Stimulated activated CD8-positive, alpha-beta memory T cell treated with anti-CD3 and anti-CD28 coated beads, Interleukin-15, amount 100 ng/mL, for 4 hours (primary cell): ENCODE measurements at places on chromosomes 12 and 14.

- no peak for DNase-seq
These were observed 32.6 kb downstream of the TRAF3 start for GRCh38 chr14:102809870-102810269.

DNA sequence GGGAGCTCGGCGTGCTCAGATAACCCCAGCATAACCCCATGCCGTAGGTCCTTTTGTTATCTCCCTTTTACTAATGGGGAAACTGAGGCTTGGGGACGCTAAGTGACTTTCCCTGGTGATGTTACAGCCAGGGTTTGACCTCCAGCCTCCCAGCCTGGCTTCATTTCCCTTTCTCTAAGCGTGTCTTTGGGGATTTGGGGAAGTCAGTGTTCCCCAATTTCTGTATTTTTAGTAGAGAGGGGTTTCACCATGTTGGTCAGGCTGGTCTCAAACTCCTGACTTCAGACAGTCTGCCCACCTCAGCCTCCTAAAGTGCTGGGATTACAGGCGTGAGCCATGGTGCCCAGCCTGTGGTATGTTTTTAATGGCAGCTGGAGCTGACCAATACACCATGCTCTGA is 85.4 kb downstream of the PHETA1 start:
- no peak for DNase-seq

DNA sequence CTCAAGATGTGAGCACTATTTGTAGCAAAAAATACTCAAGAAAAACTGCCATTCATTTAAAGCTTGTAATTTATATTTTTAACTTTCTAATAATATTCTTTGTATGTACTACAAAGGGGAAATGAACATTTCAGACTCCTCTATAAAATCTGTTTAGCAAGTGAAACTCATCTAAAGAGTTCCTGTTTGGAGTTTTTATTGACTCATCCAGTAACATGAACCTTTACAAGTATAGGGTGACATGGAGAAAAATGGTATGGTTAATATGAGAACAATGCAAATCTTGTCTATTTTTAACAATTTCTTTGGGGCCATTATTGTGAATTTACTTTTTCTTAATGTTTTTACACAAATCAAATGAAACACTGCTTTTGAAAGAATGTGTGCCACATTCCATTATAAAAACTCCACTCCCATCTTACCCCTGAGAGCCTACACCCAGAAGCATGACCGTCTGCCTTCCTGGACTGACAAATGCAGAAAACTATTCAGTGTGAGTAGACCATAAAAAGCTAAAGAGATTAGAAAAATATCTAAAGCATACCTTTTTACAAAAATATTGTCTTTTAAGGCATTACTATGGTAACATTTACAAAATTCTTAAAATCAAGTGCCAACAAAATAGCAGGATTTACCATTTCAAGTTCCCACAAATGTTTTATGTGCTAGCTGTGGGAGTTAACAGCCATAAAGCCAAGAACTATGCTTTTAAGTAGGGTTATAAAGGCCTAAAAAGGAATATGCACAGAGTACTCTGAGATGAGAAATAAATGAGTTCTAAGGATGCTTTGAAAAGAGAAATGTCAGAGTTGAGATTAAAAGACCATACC is 144.0 kb downstream of the ADAMTS20 start:
- no peak for DNase-seq

GRCh38 chr12:111393700-111394300 is 11.9 kb upstream of the SH2B3 start:
- no peak for DNase-seq

DNA sequence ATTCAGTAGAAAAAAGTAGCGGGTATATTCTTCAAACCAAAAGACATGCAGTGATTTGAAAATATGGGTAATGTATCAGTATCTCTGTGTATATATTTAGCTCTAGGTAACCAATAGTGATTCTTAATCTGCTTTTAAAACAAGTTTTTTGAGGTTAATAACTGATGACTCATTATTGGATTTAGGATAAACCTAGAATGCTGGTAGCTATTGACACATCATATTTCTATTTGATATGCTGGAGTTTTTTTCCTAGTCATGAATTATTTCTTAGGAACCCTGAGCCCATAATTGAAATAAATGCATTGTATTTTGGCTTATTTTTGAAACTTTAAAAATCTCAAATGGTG is 15.5 kb downstream of the ARF6 start:
- no peak for DNase-seq

DNA sequence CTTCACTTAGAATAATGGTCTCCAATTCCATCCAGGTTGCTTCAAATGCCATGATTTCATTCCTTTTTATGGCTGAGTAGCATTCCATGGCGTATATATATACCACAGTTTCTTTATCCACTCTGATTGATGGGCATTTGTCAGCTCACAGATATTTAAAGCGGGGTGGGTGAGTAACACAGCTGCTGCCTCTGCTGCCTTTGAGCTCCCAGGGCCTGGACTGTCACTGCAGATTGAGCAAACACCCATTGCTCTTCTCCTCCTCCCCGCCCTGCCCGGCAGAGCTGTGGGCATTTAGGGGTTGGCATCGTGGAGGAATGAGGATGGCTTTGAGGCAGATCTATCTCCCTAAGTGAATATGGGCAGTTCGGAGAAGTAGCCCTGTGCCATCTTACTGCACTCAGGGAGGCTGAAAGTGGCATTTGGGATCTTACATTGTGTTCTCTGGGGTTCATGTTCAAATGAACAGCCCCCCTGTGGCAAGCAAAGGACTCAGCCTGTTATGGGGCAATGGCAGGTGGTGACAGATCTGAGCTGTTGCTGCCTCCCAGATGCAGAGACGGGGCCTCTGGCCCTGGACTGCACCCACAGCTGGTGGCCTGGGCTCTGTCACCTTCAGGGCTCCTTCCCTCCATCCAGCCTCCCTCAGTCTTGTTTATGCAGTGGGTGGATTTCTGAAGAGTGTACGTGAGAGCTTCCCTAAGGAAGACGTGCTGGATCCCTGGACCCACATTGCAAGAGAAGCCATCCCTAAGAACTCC is 4.9 kb downstream of the RFLNA start:
- DNase-seq = no peak

GRCh38 chr12:1583421-1584078 is 10.8 kb downstream of the FBXL14 start:
- peak; percentile 39 for DNase-seq

GRCh38 chr12:110501399-110501751 is 536 bp downstream of the VPS29 start:
- no peak for DNase-seq

- no peak for DNase-seq
These were observed 19.4 kb downstream of the GNS start for GRCh38 chr12:64739778-64740177.
